T-helper 1 cell (primary cell): ENCODE measurements at places on chromosomes 6 and 20.

- DNase-seq, result no peak
Measured at GRCh38 chr20:64256282-64256935, 861 bp downstream of the PCMTD2 start.

- DNase-seq, result no peak
Measured at GRCh38 chr6:147873816-147874215, 365.3 kb downstream of the SAMD5 start.

DNA sequence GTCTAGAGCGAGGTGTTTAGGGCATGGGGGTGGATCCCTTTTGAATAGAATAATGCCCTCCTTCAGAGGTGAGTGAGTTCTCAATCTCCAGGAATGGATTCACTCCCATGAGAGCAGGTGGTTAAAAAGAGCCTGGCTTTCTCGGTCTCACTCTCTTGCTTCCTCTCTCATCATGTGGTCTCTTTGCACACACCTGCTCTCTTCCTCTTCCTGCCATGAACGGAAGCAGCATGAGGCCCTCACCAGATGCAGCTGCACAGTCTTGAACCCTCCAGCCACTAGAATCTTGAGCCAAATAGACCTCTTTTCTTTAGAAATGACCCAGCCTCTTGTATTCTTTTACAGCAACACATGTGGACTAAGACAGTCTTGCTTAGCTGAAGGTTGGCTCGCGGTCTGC is 119.3 kb downstream of the BMP7 start:
- no peak for DNase-seq

GRCh38 chr20:52017669-52018317 is 173.8 kb downstream of the ZFP64 start:
- no peak for DNase-seq

DNA sequence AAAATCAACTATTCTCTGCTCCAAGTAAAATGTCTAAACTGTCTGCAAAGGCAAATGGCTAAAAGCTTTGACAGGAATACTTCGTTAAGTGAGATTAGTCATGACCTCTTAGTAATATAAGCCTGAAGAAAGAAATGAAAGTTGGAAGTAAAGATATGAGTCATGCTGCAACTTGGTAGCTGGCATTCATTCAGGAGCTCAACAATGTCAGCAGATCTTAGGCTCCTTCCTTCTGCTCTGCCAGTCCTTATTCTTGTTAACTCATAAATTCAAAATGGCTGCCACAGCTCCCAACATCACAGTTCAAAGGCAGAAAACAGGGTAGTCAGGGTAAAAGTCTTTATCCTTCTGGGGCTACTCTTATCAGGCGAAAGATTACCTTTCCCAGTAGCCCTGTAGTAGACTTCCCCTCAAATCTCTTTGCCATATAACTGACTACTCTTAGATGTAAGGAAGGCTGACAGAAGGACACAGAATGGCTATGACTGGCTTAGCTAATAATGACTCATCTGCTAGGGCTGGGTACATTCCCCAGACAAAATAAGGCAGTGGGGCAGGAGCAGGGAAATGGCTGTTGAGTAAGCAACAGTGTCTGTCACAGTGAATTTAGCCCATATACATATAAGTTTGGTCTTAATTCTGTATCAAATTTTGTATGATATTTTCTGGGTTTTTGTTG is 24.4 kb upstream of the C6orf62 start:
- peak; percentile 83 for DNase-seq

DNA sequence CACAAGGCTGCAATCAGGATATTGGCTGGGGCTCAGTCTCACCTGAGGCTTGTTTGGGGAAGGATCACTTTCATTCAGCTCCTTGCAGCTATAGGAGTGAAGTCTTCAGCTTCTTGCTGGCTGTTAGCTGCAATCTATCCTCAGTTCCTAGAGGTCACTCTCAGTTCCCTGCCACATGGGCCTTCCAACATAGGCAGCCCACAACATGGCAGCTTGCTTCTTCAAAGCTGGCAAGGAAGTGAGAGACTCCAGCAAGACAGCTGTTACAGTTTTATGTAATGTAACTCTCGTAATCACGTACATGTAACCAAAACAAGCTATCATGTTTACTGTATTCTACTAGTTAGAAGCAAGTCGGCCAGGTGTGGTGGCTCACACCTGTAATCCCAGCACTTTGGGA is 226.9 kb downstream of the CDC5L start:
- DNase-seq, result no peak

- DNase-seq, result no peak
Measured at GRCh38 chr20:43969501-43970182, 55.0 kb downstream of the TOX2 start.
